ENCODE measurements at places on chromosomes 1 and 21.

GRCh38 chr1:186059752-186060151 is 315.3 kb downstream of the TPR start:
- no peak for DNase-seq

- no peak for DNase-seq
These were observed 35.5 kb downstream of the HSD3B1 start for GRCh38 chr1:119542492-119542946.

GRCh38 chr21:40165773-40166070 is 298.5 kb downstream of the PCP4 start:
- DNase-seq = peak; percentile 66

GRCh38 chr1:165647970-165648369 is 16.9 kb downstream of the MGST3 start:
- no peak for DNase-seq

- DNase-seq = peak; percentile 49
These were observed 4.1 kb upstream of the PCP4 start for GRCh38 chr21:39863111-39863510.

- DNase-seq = peak; percentile 10
These were observed 95.2 kb downstream of the KIF14 start for GRCh38 chr1:200525090-200525987.

- no peak for DNase-seq
These were observed 2112.9 kb downstream of the NCAM2 start for GRCh38 chr21:23111070-23111600.

DNA sequence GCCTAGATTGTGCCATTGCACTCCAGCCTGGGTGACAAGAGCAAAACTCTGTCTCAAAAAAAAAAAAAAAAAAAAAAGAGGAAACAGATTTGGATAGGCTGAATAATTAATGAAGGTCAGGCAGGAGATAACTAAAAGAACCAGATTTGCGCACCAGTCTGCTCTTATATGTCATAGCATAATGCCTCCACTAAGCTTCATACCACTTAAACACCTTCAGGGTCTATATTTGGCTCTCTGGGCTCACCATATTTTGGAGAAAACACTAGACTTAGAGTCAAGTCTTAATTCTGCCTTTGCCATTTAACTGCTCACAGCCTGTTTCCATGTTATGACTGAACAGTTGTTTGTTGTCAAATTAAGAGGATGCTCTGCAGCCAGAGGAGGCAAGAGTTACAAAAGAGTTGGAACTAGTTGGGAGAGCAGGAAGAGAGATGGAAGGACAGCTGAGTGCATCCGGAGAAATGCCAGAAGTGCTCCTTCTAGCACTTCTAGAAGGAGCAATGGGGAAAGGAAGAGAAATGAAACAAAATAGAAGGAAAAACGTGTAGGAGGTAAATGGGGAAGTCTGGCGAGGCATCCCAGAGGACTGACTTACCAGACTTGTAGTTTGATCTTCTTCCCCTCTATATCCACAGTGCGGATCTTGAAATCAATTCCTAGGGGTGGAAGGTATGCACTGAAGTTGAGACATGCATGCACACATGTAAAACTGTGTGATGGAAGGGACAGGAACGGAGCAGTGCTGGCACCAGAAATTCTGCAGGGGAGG is 1.8 kb downstream of the RAB13 start:
- no peak for DNase-seq

DNA sequence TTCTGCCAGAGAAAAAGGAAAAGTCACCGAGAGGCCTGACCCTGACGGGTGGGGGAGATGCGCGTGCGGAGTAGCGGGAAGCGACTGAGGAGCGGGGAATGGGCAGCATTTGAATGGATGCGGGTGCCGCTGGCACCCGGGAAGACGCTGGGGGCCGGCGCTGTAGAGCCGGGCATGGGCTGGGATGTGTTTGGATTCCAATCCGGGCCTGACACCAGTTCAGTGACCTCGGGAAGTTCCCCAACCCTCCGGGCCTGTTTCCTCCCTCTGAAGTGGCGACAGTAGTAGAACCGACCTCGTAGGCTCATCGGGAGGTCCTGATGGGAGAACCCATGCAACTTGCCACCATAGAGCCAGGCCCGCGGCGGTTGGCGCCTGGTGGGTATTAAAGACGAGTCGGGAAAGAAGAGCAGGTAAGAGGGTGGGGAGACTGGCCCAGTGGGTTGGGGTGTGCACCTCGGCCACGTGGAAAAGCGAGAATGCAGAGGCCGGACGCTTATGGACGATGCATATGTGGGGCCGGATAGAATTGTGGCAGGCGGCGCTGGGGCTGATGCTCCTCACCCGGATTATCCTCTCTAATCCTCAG is 642 bp upstream of the SLC16A1 start:
- no peak for DNase-seq

GRCh38 chr1:211601159-211601558 is 22.2 kb upstream of the SLC30A1 start:
- no peak for DNase-seq

- DNase-seq = no peak
These were observed 176.2 kb downstream of the PGBD5 start for GRCh38 chr1:230249695-230250480.

DNA sequence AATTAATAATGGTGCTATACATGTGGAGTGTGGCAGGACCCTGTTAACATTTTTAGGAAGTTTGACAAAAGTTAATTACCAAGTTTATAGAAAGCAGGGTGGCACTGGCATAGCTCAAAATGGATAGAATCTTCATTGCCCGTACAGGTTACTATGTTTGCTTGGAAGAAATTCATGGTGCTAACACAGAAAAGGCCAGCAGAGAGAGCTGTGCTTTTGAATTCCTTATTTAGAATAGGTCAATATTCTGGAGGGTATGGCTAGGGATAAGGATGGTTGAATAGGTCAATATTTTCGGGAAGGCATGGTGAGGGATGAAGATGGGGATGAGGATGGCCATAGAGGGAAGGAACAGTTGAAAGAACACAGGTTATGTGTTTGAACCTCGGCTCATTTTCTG is 345.1 kb downstream of the LMO4 start:
- no peak for DNase-seq

- DNase-seq = peak; percentile 14
These were observed 40.6 kb upstream of the CLIC4 start for GRCh38 chr1:24704411-24705259.

GRCh38 chr1:182185136-182185535 is 123.6 kb upstream of the ZNF648 start:
- DNase-seq = no peak

DNA sequence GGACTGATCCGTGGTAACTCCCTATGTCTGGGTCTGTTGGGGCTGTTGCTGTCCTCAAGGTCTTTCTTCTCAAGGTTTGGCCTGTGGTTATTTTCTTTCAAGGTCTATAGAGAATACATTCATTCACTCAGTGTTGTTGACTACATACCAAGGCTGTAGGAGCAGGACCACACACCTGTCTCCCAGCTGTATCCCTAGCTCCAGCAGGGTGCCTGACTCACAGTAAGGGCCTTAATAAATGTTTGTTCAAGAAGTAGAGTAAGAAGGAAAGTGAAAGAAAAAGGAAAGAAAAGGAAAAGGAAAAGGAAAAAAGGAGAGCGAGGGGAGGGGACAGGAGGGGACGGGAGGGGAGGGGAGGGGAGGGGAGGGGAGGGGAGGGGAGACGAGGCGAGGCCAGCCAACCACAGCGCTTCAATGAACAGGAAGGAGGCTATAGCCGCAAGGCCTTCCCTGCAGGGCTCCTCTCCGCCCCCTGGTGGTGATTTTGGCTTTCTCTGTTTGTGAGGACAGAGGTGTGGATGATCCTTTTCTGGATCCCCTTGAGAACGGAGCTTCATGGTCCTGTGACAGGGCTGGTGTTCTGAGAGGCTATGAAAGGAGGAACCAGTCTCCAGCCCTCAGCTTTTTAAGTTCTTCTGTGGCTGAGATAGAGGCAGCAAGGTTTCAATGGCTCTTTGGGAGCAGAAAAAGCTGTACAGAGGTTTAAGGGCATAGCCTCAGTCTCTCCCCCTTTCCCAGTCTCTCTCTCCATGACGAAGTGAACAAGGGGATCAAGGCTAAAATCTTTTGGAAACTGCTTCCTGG is 30.6 kb upstream of the LCE5A start:
- no peak for DNase-seq

- DNase-seq = peak; percentile 87
These were observed 14.5 kb downstream of the PDZK1IP1 start for GRCh38 chr1:47175227-47175934.

- DNase-seq = no peak
These were observed 44.2 kb upstream of the MAB21L3 start for GRCh38 chr1:116066868-116067565.

DNA sequence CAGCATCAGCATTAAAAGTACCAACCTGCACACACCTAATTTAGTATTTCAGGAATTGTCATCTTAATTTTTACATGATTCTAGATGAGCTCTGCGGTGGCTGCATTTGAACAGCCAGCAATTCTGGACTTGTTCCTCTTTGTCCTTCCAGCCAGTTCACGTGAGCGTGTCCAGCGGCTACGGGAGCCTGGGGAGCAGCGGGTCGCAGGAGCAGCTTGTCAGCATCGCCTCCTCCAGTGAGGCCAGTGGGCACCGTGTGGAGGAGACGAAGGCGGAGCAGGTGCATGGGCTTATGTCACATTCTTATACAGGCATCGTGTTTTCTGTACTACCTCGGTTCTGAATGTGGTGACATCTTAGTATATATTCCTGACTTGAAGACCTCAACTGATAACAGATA is 25.7 kb downstream of the PER3 start:
- DNase-seq = no peak

DNA sequence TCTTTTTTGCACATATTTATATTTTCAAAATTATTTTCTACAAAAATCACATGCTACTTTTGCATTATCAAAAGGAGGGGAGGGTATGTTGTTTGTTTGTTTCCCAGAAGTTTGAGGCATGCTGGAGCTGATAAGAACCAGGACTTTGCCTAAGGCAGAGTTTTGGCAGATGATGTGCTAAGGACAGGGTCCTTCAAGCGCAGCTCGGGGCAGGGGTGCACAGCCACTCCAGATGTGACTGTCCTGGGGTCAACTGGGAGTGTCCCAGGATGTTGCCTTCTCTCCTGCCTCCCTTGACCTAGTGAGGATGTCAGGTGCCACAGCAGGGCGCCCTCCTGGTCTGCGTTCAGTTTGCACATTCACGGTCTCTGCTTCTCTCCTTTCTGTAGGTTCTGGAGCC is 42.6 kb upstream of the SRRM1 start:
- no peak for DNase-seq

DNA sequence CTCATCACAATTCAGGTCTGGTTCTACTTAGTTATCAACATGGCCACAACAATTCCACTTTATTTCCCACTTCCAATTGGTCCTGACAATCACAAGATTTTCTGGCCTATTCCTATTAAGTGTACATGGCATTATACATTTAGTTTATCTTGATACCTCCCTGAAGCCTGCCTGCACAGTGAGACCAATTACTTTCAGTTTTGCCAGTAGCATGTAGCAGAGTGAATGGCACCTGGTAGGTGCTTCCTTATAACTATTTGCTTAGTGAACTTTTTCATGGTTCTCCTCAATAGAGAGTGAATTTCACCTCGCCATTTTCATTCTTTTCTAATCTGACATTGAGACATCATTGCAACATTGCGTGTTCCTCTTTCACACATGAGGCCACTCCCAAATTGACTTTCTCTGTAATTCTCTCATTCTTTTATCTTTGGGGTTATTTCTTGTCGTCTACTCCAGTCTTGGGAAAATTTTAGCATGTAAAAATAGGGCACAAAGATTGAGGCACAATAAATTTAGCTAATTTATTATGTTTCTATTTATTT is 124.3 kb downstream of the DISC1 start:
- no peak for DNase-seq

DNA sequence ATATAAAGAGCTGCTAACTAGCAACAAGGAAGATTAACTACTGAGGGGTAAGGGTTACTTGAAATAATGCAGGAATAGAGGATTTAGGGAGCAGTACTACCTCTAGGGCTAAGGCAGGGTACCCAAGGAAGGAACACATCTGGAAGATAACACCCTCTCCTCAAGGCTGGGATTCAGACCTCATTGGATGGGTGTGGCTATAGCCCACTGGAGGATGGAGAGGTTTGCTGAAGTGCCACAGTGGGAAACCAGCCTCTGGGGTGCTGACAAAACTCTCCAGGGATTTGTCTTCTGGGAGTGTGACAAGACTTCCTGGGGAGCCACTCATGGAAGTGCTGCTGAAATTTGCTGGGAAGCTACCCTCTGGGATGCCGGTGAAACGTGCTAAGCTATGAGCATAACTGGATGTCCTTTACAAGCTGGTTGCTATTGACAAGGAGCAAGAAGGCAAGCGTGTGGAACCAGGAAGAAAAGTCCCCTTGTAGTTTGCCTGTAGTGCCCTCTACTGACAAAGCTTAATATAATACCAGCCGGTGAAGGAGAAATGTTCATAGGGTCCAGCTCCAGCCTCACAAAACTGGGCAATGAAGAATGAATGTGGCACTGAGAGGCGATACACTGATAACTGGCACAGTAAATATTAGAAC is 122.8 kb upstream of the USP24 start:
- DNase-seq = no peak

DNA sequence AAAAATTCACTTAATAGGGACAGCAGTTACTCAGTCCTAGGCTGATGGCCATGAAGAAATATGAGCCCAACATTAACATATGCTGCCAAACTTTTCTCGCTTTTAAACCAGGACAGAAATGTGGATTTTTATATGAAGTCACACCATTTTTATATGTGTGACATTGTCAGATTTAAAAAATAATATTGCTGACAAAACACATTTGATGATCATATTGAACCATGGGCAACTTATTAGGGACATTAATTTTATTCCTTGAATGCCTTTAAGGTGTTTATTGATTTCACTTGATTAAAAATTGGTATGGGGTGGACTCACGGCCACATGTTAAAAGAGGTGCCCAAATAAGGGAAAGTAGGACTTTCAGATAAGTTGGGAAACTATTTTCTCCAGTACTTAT is 58.6 kb downstream of the RPRD2 start:
- DNase-seq = no peak

DNA sequence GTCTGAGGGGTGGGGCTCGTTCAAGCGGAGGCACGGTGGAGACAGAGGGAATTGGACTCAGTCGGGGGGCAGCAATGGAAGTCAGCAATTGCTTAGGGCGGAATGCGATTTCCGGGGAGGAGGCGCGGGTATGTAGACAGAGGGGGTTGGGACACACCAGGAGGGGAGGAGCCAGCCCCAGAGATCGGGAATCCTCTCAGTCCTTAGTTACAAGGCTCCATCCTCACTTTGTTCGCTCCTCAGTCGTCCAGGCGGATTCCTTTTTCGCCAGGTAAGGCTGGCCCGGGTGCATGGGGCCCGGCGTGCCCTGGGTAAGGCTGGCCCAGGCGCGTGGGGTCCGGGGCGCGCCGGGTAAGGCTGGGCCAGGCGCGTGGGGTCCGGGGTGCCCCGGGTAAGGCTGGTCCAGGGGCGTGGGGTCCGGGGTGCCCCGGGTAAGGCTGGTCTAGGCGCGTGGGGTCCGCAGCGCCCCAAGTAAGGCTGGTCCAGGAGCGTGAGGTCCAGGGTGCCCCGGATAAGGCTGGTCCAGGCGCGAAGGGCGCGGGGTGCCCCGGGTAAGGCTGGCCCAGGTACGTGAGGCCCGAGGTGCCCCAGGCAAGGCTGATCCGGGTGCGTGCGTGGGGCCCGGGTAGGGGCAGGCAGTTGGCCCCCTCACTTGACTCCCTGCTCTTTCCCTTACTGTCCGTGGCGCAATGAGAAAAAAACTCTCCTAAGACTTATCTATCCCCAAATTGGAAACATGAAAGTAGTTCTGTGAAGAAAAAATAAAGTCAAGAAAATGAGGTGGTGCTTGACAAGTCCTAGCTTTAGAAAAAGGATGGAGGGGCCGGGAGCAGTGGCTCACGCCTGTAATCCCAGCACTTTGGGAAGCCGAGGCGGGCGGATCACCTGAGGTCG is at the start of gene L1TD1:
Gene L1TD1, plus strand, starts transcription at position 199 of the 894 bp plus-strand sequence. CDS start 11,780 bp downstream, outside the sequence.
- DNase-seq = no peak
